ENCODE measurements at places on chromosomes 5 and 9.

GRCh38 chr5:176573564-176574296, 24.6 kb downstream of the CDHR2 start:
- DNase-seq, result peak; percentile 74

DNA sequence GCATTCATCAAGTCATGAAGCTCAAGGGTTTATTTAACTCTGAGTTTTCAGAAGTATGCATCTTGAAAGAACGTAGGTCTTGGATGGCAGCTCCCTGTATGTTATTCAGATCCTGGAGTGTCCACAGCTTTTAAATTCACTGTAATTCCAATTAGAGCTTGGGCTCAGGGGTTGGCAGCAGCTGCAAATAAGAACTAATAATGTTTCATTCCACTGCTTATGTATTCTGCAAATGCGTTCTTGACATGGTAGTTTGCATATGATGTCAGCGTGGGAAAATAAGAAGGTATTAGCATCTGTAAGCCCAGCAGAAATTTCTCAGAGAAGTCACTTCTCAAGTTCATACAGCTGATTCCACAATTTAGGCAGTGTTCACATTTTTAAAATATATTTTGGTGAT, 58.4 kb downstream of the RORB start:
- DNase-seq, result no peak

DNA sequence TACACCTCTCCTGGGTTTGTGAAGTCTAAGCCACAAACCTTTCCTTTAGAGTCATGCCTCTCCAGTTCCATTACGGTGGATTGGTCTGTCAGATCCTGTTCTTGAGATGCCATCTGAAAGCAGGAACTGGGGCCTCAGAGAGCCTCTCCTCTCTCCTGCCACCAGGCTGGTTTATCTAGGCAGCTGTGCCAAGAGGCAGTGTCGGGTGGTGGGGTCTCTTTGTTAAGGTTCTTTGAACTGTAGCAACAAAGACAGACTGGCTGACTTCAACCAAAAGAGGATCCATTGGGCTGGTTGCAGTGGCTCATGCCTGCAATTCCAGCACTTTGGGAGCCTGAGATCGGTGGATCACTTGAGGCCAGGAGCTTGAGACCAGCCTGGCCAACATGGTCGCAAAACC, 66.0 kb upstream of the ANGPTL2 start:
- DNase-seq, result no peak

DNA sequence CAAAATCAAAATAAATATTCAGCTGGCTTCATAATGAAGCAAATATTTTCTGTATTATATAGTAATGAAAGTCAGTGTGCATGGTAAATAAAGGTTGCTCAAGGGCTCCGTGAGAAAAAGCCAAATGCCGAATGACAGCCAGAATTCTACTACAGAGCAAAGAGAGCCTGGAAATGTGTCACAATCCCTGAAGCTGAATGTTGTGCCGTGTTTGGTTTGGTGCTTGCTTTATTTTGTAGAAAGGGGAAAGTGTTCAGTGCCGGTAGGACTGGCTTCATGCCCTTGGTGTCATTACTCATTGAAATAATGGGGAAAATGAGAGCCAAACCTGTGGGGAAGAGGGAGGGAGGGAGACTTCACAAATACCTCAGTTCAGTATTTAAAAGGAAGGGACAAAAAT, 26.8 kb upstream of the ADAMTSL1 start:
- DNase-seq, result no peak

GRCh38 chr5:178490935-178491652, 99.1 kb downstream of the COL23A1 start:
- no peak for DNase-seq

DNA sequence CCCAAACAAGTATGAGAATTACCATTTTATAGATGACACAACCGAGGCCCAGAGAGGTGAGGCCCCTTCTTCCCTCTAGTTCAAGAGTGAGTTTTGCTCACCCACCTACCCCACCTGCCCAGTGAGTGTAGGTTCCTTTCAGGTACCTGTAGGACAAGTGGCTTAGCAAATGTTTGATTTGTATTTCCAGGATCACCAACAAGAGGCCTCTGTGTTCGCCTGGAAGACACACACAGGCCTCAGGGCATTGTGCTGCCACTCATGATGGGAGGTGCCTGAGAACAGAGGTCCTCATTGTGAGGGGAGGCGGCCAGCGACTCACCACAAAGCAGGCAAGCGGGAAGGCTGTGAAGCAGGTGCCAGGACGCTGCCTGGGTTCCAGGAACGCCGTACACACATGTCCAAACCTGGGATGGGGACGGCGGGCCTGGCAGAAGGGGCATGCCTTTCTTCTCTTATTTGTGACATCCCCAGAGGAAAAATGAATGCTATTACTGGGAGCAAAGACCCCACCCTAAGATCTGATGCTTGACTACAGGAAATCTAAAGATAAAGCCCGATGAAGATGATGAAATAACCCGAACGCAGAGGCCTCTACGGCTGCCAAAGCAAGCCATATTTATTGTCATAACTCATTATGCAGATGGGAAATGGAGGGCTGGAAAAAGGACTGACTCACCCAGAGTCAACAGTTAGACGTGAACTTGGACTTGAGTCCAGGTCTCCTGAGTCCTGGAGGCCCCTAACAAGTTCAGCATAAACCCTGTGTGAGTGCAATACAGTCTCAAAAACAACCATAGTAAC, 60.2 kb upstream of the SLC25A51 start:
- DNase-seq, result no peak

DNA sequence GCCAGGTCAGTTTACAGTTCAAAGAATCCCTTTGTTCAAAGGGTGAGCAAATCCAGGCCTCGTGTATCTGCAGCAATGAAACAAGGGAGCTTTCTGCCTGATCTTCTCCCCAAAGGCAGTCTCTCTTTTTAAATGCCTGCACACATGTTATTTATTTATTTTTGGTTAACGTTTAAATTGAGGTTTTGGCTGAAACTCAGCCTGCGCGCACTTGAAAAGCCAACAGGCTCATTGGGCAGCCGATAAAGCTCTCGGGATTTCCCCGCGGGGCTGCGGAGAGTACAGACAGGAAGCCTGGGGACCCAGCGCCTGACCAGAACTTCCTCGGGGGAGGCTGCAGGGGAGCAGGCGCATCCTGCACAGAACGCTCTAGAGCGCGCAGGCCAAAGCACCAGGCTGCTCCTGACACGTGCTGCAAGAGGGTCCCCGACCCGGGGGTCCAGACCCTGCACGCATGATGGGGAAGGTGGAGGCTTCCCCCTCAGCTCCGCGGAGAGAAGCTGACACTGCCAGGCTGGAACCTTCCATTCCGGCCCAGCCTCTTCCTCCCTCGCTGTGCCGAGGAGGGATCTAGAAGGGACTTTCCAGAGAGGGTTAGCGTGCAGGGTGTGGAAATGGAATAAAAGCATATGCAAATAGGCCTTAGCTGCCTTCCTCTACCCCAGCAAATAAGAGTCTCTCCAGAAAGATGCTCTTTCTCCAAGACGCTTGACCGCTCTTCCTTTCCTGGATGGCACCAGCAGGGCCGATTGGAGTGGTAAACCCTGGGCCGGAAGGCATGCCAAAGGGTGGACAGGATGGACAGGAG, 46.1 kb downstream of the PTTG1 start:
- DNase-seq, result peak; percentile 86

DNA sequence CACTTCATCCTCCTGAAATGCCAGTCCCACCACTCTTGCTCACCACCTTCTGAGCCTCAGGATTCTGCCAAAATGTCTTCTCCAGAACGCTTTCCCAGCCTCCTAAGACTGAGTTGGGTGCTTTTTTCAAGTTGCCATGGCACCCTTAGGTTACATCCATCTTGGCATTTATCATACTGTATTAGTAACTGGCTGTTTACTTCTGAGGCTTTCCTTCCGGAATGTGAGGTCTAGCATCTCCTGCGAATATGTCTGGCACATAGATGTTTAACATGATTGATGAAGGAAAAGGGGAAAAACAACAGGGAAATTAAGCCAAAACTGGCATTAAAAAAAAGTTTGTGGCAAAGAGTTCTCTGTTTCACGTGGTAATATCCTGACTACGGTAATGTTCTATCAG, 24.9 kb downstream of the RNF130 start:
- no peak for DNase-seq

GRCh38 chr5:81241001-81241400, 7.9 kb downstream of the CKMT2 start:
- DNase-seq, result no peak

DNA sequence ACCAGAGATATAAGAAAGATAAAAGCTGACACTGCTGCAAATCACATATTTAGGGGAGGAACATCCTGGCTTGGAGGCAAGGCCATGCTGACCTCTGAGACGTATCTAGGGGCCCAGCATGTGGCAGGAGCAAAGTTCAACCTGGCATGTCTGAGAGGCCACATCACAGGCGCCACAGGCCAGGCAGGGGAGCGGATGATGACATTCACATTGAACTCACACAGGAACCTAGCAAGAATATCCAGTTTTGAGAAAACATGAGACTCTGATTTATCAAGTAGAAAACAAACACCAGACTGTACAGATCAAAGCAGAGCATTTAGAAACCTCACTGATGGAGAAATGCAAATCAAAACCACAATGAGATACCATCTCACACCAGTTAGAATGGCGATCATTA, 64.2 kb upstream of the STK32A start:
- no peak for DNase-seq

GRCh38 chr9:124010665-124011321, 775 bp upstream of the LHX2 start:
- no peak for DNase-seq

- DNase-seq, result no peak
Measured at GRCh38 chr9:35603506-35603985, 1.5 kb upstream of the TESK1 start.

DNA sequence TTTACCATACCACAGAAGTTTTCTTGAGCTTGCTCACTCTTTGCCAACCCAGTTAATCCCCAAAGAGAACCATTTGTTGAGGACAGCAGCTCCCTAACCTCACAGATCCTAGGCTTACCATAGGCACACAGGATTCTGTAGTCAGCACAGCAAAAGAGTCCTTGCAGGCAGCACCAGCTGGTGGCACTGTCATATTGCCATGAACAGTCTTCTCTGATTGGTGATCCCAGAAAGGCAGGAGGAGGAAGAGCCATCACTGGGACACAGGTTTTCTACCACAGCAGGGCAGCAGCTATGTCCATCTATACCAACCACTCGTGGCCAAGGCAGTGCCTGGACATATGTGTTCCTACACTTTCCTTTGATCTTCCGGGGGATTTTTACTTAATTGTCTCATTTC, 297.1 kb upstream of the CD180 start:
- DNase-seq, result no peak

DNA sequence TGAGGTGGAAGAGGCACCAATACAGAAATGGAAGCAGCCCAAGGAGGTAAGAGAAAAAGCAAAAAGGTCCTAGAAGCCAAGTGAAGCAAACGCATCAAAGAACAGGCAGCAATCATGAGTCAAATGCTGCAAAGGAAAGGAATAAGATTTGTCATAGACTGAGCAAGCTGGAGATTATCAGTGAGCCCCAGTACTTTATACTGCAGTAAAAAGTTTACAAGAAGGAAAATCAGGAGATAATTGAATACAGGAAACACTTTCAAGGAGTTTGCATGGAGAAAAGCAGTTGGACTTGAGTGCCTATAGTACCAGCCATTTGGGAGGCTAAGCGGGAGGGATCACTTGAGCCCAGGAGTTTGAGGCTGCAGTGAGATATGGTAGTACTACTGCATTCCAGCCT, 7.2 kb upstream of the HAVCR1 start:
- DNase-seq, result no peak

- DNase-seq, result no peak
Measured at GRCh38 chr9:115939065-115939765, 214.4 kb upstream of the PAPPA start.

GRCh38 chr9:109315480-109316206, 5.2 kb downstream of the EPB41L4B start:
- no peak for DNase-seq

Data from NAMALWA (cell line).